ENCODE measurements at places on chromosomes 7 and 10. TPM values are rescaled to one million over a fixed set of nuclear protein-coding genes. Genes with fewer than 3 reads are reported as not detected.

Gene SPRN
- total RNA-seq, result under 0.01 TPM

Gene SPDYE3
- not detected for total RNA-seq

Gene HERC4
- total RNA-seq, result 51.7 TPM

Gene CTBP2
- 148 TPM for total RNA-seq

Gene EGR2
- 0.37 TPM for total RNA-seq

Gene KCNIP2
- not detected for total RNA-seq

Gene SMO
- 5.8 TPM for total RNA-seq

Gene CREB5
- 1.5 TPM for total RNA-seq

Gene SLC26A3
- total RNA-seq, result not detected

Gene MALRD1
- total RNA-seq, result 0.09 TPM

GRCh38 chr7:37342688-37343471 is 105.8 kb downstream of the ELMO1 start:
- peak; percentile 8 for DNase-seq

- peak; percentile 92 for DNase-seq
These were observed 146.2 kb downstream of the AHR start for GRCh38 chr7:17444673-17445072.

GRCh38 chr10:60428387-60428737 is 38.7 kb upstream of the ANK3 start:
- no peak for DNase-seq

DNA sequence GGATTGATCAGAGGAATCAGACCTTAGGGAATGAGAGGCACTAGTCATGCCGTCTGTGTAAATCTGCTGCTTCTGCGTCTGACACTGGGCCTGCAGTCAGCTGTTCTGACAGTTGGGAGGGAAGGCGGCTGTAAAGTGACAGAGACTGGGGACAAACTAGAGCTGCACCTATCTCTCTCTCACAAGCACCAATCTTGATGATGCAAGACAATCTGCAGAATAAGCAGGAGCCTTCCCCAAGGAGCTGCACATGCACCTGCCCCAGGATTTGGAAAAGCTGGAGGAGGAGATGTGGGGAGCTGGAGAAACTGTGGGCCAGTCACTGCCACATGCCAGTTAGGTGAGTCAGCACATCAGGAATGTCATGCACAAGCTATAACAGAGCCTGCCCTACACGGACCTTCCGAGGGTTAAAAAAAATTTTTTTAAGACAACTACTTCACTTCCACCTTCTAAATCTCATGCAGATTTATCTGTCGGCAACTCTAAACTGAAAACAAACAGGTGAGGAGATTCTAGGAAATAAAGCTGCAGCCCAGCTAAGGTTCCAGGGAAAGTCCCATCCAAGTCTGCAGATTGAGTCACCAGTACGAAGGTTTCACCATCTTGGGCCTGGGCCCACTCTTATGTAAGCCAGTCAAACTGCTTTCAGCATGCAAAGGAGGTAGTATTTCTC is 39.2 kb downstream of the ENO4 start:
- DNase-seq, result peak; percentile 71

- DNase-seq, result no peak
These were observed 108.8 kb upstream of the GSDME start for GRCh38 chr7:24866004-24866615.

DNA sequence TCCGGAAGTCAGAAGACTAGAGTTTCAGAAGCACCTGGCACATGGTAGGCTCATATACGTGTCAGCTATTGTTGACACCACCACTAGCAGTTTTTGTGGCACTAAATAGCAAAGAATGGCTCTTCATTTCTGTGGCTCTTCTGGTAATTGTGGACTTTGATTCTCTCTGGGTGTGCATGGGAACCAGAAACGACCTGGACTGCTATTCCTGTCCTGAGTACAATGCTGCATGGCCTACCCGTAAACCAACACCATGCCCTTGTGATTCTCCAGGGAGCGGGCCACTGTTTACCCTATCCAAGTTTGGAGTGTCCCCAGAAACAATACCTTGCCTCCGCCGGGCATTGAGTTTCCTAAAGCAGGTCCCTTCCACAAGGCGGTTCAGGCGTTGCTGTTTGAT is 162.9 kb upstream of the AOAH start:
- no peak for DNase-seq

DNA sequence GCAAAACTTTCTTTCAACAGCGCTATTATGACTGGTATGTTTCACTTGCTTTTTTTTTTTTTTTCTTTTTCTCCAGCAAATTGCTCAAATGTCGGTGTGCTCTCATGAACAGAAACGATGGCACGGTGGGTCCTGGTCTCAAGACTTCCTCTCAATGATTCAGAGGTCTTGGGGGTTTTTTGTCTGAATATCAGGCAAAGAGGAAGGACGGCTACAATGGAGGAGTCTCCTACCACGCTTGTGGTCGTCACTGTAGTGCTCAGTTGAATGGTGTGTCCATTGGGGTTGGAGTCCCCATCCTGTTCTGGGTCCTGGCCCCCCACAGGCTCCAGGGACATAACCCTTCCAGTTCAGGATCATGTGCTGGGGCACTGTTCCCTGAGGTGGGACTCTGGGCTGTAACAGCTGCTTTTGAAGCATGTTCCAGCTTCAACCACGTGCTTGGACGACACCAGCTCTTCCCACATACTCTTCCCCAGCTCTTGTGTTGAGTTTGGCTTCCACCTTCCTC is 266.7 kb upstream of the KLF6 start:
- no peak for DNase-seq

- DNase-seq, result no peak
These were observed 106.2 kb upstream of the CACNA2D1 start for GRCh38 chr7:82549616-82550285.

DNA sequence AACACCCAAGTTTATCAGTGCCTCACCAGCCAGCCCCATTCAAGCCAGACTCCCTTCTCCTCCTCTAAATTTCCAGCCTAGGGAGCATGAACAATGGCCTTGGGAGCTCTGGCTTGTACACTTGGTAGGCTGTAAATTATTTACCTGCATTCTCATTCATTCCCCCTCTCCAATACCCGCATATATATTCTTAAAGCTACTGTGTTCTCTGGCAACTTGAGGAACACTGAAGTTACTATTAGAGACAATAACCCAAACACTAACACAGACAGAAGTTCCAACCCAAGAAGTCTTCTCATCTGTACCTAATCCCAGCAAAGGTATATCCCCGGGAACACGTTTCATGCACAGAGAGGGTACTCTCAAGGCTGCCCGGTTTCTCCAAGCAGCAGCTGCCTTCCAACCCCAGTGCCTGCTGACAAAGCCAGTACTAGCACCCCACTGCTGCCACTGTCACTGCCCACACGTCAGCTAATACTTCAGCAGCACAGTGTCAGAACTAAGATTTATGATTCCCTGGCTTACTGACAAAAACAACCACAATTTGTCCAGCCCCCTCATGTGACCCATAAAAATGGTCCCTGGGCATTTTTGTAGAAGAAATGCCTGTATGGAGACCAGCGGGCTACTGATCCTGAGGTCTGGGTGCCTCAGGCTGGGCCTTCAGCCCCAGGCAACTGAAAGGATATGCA is 3.1 kb downstream of the WDR91 start:
- no peak for DNase-seq

DNA sequence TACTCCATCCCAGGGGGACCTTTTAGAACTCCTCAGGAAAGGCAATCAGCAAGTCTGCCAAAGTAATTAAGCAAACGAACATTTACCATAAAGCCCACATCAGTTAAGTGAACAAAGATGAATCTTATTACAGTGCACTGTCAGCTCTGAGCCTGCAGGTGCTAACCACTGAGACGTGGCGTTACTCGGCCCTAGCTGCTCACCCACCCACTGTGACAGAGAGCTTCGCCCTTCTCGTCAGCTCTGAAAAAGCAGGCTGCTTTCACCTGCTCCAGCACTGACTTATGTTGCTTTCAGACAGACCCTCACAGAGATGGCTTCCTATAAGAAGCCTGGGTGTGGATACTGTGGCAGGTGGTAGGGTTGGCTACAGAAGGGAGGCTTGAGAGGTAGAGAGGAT is 57.7 kb upstream of the KCNIP2 start:
- DNase-seq, result no peak

DNA sequence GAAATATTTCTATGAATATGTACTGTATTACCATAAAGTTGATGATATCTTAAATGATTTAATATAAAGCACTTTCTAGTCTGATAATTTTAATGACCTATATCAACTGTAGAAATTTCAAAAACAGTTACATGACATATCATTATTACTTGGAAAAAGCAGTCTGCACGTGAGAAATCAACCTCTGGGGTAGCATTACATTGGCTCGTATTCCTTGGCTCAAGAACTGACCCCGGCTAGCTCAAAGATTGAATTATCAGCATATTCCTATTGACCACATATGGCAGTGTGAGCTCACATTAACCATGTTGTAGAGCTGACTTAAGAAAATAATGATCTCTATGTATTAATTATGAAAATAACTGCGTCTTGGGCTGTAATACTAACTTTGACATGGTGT is 139.3 kb downstream of the PTN start:
- no peak for DNase-seq

DNA sequence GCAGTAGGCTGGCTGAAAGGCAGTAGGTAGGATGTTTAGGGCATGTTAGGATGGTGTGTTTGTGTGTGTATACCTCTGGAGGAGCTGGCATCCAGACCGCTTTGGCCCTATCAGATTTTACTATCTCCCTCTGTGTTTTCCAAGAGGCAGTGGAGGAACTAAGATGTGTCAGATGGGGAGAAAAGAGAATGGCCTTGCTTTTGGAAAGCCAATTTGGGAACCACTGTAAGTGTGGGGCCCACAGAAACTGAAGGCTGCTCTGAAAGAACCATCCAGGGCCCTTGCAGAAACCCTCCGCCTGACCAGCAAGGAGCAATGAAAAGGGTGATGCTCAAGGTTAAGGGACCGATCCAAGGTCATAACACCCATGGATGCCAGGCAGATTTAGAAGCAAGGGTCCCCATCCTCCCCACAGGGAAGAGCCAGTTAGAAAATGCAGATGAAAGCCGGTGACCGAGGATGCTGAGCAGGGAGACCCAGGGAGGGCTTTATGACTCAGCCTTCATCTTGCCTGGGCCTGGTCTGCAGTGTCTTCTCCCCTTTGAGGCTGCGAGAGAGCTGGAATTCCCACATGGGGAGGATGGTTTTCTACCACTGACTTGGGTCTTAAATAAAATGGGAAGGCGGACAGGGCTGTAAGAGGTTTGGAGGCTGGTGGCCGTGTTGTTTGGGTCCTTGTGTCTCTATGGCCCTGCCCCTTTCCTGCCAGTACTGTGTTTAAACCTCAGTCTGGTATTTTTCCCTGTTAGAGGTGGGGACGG is 275.8 kb downstream of the LRMDA start:
- no peak for DNase-seq

GRCh38 chr7:115368998-115369397 is 447.1 kb downstream of the MDFIC start:
- DNase-seq, result no peak

DNA sequence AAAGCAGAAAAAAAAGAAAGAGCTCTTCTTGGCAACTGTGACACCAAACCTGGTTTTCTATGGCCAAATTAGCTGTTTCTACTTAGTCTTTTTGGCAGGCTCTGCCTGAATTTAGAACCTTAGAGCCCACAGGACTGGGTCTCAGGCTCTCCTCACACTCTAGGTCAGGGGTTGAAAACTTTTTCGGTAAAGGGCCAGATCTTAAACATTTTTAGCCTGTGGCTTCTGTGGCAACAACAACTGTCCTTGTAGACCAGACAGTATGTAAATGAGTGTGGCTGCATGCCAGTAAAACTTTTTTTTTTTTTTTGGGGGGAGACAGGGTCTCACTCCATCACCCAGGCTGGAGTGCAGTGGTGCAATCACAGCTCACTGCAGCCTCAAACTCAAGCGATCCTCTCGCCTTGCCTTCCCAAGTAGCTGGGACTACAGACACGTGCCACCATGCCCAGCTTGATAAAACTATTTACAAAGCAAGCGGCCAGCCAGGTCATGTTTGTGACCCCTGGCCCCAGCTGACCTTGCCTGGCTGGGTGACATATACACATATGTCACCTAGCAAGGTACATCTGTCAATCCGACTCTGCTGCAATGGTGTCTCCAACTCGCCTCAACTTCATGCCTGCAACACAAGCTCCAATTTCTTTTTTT is 17.4 kb downstream of the KPNA7 start:
- no peak for DNase-seq

DNA sequence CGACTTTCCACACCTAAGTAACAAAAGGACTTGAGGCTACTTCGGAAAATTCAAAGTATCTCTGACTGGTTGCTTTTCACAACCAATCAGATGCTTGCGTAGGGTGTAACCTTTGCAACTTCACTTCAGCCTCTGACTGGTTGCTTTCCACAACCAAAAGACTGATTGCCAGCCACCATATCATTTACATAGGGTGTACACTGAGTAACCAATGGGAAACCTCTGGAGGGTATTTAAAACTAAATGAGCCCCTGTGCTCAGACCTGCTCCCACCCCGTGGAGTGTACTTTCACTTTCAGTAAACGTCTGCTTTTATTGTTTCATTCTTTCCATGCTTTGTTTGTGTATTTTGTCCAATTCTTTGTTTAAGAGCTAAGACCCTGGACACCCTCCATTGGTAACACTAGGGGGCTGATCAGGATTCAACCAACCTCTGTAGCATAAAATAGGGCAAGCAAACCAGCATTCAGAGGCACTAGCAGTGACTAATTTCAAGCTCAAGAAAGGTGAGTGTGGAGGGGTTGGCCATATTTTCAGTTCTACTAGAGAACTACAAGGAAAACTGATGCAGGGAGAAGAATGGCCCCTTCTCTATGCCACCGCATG is 390.8 kb downstream of the POM121L12 start:
- no peak for DNase-seq

- DNase-seq, result no peak
These were observed 117.3 kb downstream of the FAM53B start for GRCh38 chr10:124626759-124627380.

GRCh38 chr7:139708541-139708940 is 69.3 kb downstream of the HIPK2 start:
- no peak for DNase-seq

DNA sequence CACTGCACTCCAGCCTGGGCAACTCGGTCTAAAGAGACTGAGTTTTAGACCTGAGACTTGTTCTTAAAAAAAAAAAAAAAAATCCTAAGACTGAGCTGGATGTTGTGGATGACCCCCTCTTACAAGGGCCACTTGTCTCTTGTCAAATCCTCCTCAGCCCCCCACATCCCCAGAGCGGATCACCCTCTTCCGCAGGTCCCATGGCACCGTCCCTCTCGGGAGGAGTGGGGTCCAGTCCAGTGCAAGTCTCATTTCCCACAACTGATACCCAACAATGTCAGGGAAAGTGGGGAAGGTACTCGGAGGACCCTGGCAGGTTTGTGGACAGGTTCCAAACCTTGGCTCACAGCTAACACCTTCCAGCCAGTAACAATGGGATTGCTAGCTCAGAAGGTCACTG is 100.3 kb downstream of the ELFN1 start:
- DNase-seq, result no peak

GRCh38 chr10:76976142-76976541 is 661.5 kb downstream of the KCNMA1 start:
- DNase-seq, result no peak

DNA sequence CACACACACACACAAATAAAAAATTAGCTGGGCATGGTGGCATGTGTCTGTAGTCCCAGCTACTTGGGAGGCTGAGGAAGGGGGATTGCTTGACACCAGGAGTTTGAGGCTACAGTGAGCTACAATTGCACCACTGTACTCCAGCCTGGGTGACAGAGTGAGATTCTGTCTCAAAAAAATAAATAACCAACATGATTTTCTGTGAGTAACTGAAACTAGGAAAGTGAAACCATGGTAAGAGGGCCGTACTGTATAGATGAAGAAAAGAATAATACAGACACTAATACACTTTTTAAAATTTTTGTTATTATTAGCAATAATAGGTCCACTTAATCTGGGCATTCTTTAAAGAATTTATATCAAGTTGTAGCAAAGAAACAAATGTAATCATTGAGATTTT is 170.9 kb downstream of the HGF start:
- DNase-seq, result no peak

GRCh38 chr10:77641788-77642397 is 4.3 kb upstream of the KCNMA1 start:
- peak; percentile 84 for DNase-seq
